ENCODE measurements at places on chromosomes 3 and 15. TPM values are rescaled to one million over a fixed set of nuclear protein-coding genes. Genes with fewer than 3 reads are reported as not detected.

The CHRM5 gene
- total RNA-seq = 0.06 TPM

The FAM3D gene
- total RNA-seq = 0.60 TPM

The DNAJB11 gene
- total RNA-seq = 46.4 TPM

- no peak for DNase-seq
Observed at GRCh38 chr3:21269882-21270281, 481.1 kb downstream of the ZNF385D start.

DNA sequence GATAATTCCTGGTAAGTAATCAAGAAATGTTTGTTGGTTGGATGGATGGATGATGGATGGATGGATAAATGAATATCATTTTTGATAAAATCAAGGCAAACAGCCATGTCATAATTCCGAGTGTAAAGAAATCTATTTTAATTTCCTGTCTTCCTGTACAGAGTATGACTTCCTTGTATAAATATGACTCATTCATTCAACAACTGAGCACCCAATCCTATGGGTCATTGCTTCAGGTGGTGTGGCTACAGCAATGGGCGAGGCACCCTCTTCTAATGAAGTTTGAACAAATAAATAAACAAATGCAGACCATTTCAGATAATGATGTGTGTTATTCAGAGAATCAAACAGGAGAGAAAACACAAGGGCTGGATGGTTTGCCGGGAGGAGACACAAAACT lies 198.7 kb downstream of the TNIK start:
- DNase-seq = no peak

- no peak for DNase-seq
Observed at GRCh38 chr3:188437926-188438325, 284.0 kb downstream of the LPP start.

- DNase-seq = no peak
Observed at GRCh38 chr3:115146032-115146417, 1.1 kb downstream of the ZBTB20 start.

GRCh38 chr15:99930696-99931095 lies 197.5 kb upstream of the LYSMD4 start:
- no peak for DNase-seq

GRCh38 chr3:359672-360071 lies 163.1 kb downstream of the CHL1 start:
- DNase-seq = no peak

- no peak for DNase-seq
Observed at GRCh38 chr3:134313847-134314587, 60.2 kb downstream of the AMOTL2 start.

DNA sequence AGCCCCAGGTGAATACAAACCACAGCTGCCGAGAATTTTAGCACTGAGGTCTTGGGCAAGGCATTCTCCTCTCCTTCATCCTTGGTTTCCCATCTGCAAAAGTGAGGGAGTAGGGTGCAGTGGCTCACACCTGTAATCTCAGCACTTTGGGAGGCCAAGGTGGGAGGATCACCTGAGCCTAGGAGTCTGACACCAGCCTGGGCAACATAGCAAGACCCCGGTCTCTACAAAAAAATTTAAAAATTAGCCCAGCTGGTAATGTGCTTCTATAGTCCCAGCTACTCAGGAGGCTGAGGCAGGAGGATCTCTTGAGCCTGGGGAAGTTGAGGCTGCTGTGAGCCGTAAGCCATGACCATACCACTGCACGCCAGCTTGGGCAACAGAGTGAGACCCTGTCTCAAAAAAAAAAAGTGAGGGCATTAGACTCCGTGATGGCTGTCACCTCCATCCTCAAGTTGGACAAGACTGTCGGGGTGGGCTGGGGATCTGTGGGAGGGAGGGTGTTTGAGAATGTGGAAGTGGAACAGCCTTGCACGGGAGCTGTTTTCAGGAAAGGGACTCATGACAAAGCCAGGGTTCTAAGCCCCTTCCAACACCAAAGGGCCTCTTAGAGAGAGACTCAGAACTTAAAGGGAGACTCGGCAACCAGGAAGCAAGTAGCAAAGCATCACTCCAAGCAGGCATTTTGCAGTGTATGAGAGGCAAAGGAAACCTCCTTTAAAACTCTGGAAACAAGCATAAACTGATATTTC lies 46.0 kb upstream of the FURIN start:
- DNase-seq = no peak

DNA sequence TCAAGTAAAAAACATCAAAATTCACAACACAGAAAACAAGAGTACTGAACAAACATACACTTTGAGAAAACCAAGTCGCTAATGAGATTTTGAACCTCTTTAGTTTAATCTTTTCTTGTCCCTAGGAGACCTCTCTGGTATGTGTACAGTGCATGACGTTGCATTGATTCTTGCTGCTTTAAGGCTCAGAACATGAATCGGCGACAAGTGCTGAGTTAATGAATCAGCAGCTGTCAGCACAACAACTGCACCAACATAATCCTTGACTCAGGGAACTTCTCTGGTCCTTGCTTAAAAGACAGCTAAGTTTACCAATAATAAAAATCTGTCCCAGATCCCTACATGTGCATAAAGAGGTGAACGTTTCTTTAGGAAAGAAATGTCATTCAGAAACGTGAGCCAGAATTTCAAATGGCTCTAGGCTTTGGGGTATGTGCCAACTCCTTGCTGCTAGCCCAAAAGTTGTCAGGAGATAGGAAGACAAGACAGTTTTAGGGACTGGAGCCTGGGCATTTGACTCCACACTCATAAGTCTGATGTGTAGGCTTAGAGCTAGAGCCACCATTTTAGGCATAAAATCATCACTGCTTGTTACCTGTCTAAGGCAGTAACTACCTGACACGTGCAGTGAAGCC lies 86.9 kb downstream of the IL5RA start:
- no peak for DNase-seq

Data from kidney (tissue), 22 donors.